ENCODE measurements at places on chromosomes 7 and 10.

GRCh38 chr7:78649976-78650375 is 803.5 kb downstream of the MAGI2 start:
- DNase-seq: no peak
- no peaks in the 10 kb centered on the region for H3K36me3 ChIP-seq
- H3K27me3 ChIP-seq: no peaks in the 10 kb centered on the region
- H3K27ac ChIP-seq: no peak overlapping the region

DNA sequence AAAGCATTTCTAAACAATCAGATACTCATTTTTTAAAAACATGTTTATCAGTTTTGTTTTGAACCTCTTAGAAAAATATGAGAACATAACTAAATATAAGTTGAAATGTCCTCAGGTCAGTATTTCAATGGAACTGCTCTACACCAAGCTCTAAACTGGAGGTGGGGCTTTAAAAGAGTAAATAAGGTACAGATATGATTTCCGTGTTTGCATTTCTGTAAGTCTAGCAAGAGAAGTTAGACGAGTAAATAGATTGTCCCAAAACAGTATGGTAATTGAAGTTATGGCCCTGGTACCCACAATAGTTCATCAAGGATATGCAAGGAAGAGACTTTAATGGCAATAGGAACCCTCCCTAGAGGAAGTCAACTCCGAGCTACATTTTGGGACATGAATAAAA is 115.1 kb upstream of the AKR1E2 start:
- H3K27ac ChIP-seq: no peak overlapping the region
- H3K36me3 ChIP-seq: no peaks in the 10 kb centered on the region
- no peaks in the 10 kb centered on the region for H3K27me3 ChIP-seq
- H3K4me3 ChIP-seq: no peak overlapping the region

DNA sequence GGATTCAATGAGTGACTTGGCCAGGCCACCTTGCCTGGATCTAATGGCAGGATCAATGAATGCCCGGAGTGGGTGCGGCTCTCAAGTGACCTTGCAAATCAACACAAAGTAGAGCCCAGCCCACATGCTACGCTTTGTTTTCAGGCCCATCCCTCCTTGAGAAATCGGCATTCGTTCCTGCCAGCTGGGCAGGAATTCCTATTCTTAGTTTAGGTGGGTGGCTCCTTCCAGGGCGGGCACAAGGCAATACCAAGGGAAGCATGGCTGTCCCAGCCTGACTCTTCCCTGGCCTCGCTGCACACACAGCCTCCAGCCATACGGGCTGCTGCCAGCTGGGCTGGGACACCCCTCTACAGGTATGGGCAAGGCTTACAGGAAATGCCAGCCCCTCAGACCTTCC is 119.3 kb downstream of the SH3PXD2A start:
- H3K36me3 ChIP-seq: no peaks in the 10 kb centered on the region
- DNase-seq: no peak
- no peak overlapping the region for H3K4me3 ChIP-seq
- H3K27me3 ChIP-seq: no peaks in the 10 kb centered on the region

DNA sequence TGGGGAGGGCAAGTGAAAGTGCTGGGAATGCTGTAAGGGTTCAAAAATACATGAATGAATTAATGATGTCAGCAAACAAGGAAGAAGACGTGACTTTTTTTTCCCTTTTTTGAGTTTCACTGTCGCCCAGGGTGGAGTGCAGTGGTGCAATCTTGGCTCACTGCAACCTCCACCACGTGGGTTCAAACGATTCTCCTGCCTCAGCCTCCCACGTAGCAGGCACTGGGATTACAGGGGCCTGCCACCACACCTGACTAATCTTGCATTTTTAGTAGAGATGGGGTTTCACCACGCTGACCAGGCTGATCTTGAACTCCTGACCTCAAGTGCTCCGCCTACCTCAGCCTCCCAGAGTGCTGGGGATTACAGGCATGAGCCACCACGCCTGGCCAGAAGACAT is 30.0 kb downstream of the DENND10 start:
- H3K4me3 ChIP-seq: no peak overlapping the region
- peaks cover 33% of the 10 kb centered on the region for H3K36me3 ChIP-seq
- H3K4me1 ChIP-seq: peaks cover 19% of the 10 kb centered on the region
- H3K27ac ChIP-seq: no peak overlapping the region
- H3K27me3 ChIP-seq: no peaks in the 10 kb centered on the region
- DNase-seq: no peak

- H3K36me3 ChIP-seq: no peaks in the 10 kb centered on the region
- no peaks in the 10 kb centered on the region for H3K4me1 ChIP-seq
- no peak for DNase-seq
- H3K27me3 ChIP-seq: peaks cover 16% of the 10 kb centered on the region
- no peak overlapping the region for H3K27ac ChIP-seq
Observed at GRCh38 chr7:151920488-151920887, 35.8 kb upstream of the GALNTL5 start.
